ENCODE measurements at places on chromosomes 5 and 9. TPM values are rescaled to one million over a fixed set of nuclear protein-coding genes. Genes with fewer than 3 reads are reported as not detected.

- peaks cover 5% of the 10 kb centered on the region for H3K36me3 ChIP-seq
- no peak for DNase-seq
- H3K27ac ChIP-seq: no peak overlapping the region
- no peak overlapping the region for H3K4me3 ChIP-seq
- no peaks in the 10 kb centered on the region for H3K27me3 ChIP-seq
- peaks cover 23% of the 10 kb centered on the region for H3K4me1 ChIP-seq
These were observed 3.9 kb downstream of the MCIDAS start for GRCh38 chr5:55222985-55223811.

- DNase-seq: no peak
- no peaks in the 10 kb centered on the region for H3K4me1 ChIP-seq
- H3K27ac ChIP-seq: no peak overlapping the region
- H3K27me3 ChIP-seq: no peaks in the 10 kb centered on the region
These were observed 59.5 kb downstream of the NR2F1 start for GRCh38 chr5:93642526-93642925.

NEUROG1 gene
- total RNA-seq: not detected

GRCh38 chr5:143569213-143569701 is 165.8 kb upstream of the NR3C1 start:
- no peaks in the 10 kb centered on the region for H3K36me3 ChIP-seq
- H3K4me1 ChIP-seq: no peaks in the 10 kb centered on the region

PRRC1 gene
- 53.2 TPM for total RNA-seq

CAVIN4 gene
- 0.59 TPM for total RNA-seq

DNA sequence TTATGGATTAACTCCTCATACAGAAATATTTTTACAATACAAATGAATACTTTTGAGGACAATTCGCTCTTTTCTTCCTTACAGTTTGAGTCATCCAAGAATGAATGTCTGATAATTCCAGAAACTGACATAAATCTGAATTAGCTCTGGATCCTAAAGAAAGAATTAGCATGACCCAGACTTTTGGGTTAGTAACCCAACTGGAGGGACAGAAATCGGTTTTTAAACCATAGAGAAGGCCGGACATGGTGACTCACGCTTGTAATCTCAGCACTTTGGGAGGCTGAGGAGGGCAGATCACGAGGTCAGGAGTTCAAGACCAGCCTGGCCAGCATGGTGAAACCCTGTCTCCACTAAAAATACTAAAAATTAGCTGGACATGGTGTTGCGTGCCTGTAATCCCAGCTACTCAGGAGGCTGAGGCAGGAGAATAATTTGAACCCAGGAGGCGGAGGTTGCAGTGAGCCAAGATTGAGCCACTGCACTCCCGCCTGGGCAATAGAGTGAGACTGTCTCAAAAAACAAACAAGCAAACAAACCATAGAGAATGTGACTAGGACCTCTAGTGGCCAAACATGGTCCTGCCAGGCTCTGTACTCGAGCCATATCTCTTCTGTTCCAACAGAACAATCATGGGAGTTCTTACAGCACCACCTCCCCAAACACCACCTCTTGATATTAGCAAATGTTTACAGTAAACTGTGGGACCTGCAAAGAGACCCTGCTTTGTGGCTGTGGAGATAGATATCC is 44.8 kb downstream of the LURAP1L start:
- H3K27ac ChIP-seq: no peak overlapping the region
- no peak overlapping the region for H3K4me3 ChIP-seq
- peak; percentile 28 for DNase-seq
- H3K36me3 ChIP-seq: no peaks in the 10 kb centered on the region

ZMYND19 gene
- total RNA-seq: 57.4 TPM

DDX4 gene
- not detected for total RNA-seq

DNA sequence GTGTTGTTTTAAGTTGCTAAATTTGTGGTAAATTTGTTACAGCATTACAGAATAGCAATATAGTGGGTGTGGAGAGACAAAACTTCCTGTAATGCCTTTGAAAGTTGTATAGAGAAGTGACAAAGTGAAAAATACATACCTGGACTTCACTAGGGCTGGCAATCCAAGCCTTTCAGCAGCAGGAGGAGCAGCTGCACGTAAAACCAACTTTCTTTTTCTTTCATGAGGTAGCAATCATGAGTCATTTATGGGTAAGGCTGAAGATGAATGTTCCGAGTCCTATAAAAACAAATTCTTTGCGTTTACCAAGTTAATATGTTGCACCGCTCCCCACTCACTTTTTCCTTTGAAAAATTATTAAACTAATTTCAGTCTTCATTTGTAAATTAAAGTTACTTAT is 1138.2 kb downstream of the TAF11L14 start:
- no peak overlapping the region for H3K27ac ChIP-seq
- no peaks in the 10 kb centered on the region for H3K27me3 ChIP-seq
- no peak overlapping the region for H3K4me3 ChIP-seq
- no peaks in the 10 kb centered on the region for H3K4me1 ChIP-seq
- DNase-seq: no peak

DNA sequence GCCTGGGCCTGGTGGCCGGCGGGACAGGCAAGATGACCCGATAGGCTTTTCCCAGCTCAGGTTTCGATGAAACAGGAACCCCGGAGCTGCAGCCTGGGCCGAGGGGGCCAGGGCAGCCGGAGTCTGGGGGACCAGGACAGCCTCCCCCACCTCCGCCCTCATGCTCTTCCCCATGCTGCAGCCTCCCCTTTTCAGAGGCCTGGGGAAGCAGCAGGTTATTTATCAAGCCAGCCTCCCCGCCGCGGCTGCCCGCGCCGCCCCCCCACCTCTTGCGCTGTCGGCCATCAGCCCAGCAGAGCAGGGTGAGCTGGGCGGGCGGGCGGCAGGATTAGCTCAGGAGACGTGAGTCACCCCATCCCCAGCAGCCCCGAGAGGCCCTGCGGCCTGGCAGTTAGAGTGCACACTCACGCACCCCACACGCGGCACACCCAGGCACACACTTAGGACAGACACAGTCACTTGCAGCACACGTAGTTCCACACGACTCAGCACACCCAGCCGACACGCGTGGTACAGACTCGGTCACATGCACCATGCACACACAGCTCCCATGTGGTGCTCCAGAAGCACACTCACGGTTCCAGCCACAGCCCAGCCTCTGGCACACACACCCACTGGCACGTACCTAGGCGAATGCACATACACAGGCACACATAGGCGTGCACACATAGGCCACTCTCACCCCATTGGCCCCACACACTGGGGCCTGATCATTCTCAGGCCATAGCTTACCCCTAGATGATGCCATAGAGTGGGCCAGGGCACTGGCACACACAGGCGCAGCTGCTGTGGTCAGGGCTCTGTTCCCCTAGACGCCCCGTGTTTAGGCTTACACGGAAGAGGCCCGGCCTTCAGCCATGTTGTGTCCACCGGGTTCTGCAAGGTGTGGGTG is 13.0 kb downstream of the CXXC5 start:
- H3K36me3 ChIP-seq: no peaks in the 10 kb centered on the region
- H3K4me1 ChIP-seq: peaks cover 72% of the 10 kb centered on the region
- DNase-seq: peak; percentile 63
- H3K27ac ChIP-seq: peak overlapping the region; percentile 97

SHISAL2B gene
- total RNA-seq: not detected

IFNA2 gene
- not detected for total RNA-seq

GRCh38 chr9:20996809-20997208 is 34.6 kb downstream of the HACD4 start:
- no peaks in the 10 kb centered on the region for H3K36me3 ChIP-seq
- no peak overlapping the region for H3K4me3 ChIP-seq
- H3K4me1 ChIP-seq: no peaks in the 10 kb centered on the region
- H3K27ac ChIP-seq: no peak overlapping the region
- DNase-seq: no peak
- no peaks in the 10 kb centered on the region for H3K27me3 ChIP-seq

GRCh38 chr5:59479086-59479485 is 414.4 kb downstream of the PDE4D start:
- H3K27me3 ChIP-seq: no peaks in the 10 kb centered on the region
- no peaks in the 10 kb centered on the region for H3K36me3 ChIP-seq
- no peak for DNase-seq
- H3K4me1 ChIP-seq: no peaks in the 10 kb centered on the region

PPP3R2 gene
- total RNA-seq: not detected

ARID3C gene
- total RNA-seq: 0.42 TPM

DNA sequence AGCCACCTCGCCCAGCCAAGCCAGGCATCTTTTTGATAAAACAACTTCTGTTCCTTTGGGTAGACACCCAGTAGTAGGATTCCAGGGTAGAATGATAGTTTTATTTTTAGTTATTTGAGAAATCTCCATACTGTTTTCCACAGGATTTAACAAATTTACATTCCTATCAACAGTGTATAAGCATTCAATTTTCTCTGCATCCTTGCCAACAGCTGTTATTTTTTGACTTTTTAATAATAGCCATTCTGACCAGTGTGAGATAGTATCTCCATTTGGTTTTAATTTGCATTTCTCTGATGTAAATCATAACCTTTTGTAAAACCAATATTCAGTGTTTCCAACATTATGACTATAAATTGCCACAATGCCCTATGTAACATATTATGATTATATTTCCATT is 28.2 kb upstream of the CCNB1 start:
- H3K4me1 ChIP-seq: no peaks in the 10 kb centered on the region
- H3K27ac ChIP-seq: no peak overlapping the region
- H3K4me3 ChIP-seq: no peak overlapping the region
- no peak for DNase-seq
- H3K27me3 ChIP-seq: no peaks in the 10 kb centered on the region

GRCh38 chr5:133118741-133119140 is 66.9 kb downstream of the HSPA4 start:
- H3K27me3 ChIP-seq: no peaks in the 10 kb centered on the region
- no peak overlapping the region for H3K4me3 ChIP-seq
- H3K36me3 ChIP-seq: no peaks in the 10 kb centered on the region
